Retinal pigment epithelial cell (primary cell): ENCODE measurements at places on chromosomes 2 and 18.

GRCh38 chr2:75561566-75562512 lies 1.1 kb upstream of the EVA1A start:
- peak; percentile 64 for DNase-seq

DNA sequence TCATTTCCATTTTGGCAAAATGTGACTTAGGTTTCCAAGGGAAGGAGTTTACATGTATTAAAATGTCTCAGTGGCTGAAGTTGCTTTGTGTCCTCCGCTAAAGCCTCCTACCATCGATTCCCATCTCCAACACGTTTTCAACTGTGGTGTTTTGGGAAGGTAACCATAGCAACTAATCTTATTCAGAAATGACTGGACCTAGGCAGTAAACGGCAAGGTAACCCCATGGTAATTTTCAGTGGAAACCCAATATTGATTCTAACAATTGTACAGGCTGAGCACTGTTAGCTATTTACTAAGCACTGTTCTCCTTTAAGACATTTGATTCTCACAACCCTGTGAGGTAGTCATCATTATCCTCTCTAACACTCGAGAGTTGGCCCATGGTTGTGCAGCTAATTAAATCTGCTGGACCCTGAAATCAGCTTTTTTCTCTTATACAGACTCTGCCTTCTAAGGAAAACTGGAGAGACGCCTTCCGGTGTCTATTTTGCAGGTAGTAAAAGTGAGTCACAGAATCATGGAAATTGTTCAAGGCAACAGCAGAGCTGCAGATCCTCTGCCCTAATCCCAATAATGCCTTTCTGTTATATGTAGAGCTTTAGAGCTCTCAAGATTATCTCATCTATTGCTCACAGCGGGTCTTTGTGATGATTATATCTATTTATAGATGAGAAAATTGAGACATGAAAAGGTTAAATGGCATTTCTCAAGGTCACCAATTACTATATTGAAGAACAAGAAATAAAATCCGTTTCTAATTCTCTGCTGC lies 36.2 kb downstream of the FASTKD2 start:
- DNase-seq = no peak

DNA sequence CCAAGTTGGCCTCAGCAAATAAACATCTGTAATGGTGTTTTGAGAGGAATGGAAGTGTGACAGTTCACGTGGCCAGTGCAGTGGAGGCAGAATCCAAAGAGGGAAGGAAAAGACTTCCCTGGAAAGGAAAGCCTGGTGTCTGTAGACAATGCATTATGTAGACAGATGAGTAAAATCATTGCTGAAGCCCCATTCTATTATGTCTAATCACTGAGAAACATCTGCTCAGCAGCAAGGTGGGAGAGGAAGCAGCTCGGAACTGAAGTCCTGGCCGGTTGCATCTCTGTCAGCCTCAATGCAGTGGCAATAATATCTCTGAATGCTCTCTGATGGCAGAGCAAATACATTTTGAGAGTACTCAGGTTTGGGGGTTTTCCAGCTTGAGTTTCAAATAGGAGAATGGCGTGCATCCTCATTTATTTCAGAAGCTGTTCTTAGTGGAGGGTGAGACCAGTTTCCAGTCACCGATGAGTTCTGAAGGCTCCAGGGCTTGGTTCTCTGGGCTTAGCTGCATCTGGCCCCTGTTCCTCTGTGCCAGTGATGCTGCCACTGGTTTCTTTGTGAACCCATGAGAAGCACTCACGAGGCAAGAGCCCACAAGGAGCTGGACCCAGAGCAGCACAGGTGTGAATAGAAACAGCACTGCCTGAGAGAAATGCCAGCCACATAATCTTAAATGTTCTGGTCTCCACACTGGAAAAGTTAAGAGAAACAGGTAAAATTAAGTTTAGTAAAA lies 63.3 kb downstream of the RPIA start:
- no peak for DNase-seq

DNA sequence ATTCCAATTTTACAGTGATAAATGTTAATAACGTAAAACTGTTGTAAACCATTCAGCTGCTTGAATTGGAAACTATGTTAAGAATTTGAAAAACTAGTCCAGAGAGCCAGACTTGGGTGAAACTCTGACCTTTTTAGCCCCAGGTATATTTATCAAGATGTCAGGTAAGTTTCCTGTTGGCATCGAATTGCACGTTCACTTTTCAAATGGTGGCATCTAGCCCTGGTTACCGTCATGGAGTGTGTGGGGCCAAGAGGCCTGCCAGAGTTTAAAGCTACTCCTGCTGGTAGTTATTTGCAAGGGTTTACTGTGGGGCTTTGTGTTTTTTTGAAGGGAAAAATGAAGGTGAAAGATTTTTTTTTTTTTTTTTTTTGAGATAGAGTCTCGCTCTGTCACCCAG lies 109.9 kb downstream of the WDSUB1 start:
- no peak for DNase-seq

- no peak for DNase-seq
Observed at GRCh38 chr18:36912887-36913286, 84.0 kb downstream of the KIAA1328 start.

DNA sequence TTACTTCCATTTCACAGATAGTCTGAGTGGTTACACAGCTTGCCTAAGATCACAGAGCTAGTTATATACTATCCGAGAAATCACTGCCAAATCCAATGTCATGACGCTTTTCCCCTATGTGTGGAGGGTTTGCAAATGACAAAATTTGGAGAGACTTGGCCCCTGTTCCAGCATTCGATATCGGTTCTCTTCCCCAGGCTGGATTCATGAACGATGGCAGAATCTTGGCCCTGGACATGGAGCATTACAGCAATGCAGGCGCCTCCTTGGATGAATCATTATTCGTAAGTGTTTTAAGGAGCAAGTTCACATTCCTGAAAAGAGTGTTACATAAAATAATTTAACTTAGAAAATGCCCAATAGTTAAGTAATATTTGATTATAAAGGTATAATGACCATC lies 55.1 kb downstream of the AOX1 start:
- DNase-seq = no peak

DNA sequence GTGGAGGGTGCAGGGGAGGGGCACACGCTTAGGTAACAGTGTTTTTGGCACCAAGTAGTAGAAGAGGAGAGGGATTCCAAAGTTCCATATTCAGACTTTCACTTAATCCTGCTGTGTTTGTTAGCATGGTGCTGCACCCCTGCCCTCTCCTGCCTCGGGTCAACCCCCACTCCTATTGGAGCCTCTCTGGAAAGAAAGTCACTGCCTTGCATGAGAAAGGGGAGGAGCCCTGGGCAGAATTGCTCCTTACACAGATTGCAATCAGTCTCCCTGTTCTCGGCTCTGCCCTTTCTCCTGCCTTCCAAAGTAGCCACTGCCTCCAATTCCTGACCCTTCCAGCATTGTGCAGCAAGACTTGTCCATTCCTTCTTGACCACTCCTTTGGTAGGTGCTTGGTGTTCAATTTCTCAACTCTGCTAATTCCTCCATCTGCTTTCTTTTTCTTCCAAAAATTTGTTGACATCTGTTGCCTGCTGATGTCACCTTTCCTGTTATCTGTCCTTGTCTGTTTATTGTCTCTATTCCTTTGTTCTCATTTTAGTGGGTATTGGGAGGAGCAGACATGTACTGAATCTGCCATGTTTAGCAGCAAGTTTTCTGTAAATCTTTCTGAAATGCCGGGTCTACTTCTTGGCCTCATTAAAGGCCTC lies 225.4 kb downstream of the LOXHD1 start:
- no peak for DNase-seq
